Esophagus muscularis mucosa (tissue), 4 donors: ENCODE measurements at places on chromosomes 16 and 17. TPM values are rescaled to one million over a fixed set of nuclear protein-coding genes. Genes with fewer than 3 reads are reported as not detected.

The MTSS2 gene
- 91.4 TPM for total RNA-seq

The UBE2G1 gene
- 53.7 TPM for total RNA-seq

The SSTR5 gene
- total RNA-seq: not detected

The USP43 gene
- total RNA-seq: not detected

The KRTAP2-2 gene
- total RNA-seq: not detected

The NPIPB2 gene
- total RNA-seq: 0.66 TPM

The PDE6G gene
- total RNA-seq: not detected
